ENCODE measurements at places on chromosomes 1 and 21.

DNA sequence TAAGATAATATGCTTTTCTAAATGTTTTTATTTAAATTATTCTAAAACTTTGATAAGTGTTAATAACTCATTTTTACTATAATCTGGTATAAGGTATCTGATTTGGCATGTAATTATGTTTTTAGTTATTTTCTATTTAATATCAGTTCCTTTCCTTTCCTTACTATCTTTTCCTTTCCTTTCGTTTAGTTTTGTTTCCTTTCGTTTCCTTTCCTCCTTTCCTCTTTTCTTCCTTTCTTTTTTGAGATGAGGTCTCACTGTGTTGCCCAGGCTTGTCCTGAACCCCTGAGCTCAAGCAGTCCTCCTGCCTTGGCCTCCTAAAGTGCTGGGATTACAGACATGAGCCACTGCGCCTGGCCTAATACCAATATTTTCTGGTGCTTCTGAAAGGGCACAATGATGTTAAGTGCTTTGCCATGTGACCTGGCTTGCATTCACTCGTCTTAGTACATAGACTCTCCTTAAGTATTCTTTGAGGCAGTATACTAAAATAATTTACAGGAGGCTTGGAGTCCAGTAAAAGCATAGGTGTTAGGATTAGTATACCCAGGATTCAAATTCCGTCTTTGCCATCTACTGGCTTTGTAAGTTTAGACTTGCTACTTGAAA is 18.7 kb downstream of the MIER1 start:
- DNase-seq = no peak

DNA sequence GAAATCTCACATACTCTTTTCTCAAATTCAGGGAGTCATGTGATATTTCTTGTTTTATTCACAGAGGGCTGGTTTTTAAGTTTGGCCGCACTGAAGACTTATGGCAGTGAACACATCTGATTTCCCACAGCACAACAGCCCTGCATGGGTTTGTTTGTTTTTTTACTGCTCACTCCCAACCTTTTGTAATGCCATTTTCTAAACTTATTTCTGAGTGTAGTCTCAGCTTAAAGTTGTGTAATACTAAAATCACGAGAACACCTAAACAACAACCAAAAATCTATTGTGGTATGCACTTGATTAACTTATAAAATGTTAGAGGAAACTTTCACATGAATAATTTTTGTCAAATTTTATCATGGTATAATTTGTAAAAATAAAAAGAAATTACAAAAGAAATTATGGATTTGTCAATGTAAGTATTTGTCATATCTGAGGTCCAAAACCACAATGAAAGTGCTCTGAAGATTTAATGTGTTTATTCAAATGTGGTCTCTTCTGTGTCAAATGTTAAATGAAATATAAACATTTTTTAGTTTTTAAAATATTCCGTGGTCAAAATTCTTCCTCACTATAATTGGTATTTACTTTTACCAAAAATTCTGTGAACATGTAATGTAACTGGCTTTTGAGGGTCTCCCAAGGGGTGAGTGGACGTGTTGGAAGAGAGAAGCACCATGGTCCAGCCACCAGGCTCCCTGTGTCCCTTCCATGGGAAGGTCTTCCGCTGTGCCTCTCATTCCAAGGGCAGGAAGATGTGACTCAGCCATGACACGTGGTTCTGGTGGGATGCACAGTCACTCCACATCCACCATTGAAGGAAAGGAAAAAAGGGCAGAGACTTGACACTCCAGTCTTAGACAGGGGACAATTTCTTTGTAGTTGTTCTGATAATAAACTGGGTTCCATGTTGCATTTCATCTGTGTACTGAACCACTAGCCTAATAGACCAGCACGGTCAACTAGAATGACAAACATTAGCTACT is 22.8 kb downstream of the TMEM50A start:
- DNase-seq = no peak

DNA sequence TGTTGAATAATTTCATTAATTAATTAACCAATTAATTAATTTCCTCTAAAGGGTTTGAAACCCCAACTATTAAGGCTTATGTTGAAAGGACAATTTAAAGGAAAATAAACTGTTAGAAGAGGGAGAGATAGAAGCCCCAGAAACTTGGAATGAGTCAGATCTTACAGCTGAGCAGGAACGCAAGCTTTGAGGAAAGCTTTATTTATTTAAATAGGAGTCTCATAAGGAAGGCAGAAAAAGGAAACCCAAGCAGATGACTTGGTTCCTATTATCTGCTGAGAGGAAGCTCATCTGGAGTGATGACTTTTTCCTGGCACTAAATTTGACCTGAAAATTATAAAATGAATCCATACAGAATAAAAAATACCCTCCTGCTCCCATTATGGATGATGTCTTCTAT is 105.1 kb downstream of the ROR1 start:
- DNase-seq = no peak

DNA sequence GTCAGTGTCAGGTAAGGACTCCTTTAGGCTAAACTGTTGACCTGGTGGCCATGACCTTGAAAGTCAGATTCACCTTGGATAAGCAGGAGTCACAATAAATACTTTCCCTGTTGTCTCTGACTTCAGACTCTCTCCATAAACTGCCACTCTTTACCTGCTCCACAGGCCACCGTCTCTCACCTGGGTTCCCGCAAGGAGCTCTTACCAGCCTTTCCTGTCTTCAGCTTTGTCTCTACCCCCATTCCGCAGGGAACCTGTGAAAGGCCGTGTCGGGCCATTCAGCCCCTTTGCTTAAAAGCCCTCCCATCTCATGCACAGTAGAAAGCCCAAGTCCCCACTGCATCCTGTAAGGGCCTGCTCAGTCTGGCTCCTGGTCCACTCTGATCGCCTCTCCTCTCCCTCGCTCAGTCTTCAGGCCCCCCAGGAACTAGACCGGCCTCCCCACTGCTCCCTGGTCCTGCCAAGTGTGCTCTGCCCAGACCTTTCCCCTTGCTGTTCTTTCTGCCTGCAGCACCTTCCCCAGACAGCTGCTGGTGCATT is 79.5 kb downstream of the ACTL8 start:
- no peak for DNase-seq

DNA sequence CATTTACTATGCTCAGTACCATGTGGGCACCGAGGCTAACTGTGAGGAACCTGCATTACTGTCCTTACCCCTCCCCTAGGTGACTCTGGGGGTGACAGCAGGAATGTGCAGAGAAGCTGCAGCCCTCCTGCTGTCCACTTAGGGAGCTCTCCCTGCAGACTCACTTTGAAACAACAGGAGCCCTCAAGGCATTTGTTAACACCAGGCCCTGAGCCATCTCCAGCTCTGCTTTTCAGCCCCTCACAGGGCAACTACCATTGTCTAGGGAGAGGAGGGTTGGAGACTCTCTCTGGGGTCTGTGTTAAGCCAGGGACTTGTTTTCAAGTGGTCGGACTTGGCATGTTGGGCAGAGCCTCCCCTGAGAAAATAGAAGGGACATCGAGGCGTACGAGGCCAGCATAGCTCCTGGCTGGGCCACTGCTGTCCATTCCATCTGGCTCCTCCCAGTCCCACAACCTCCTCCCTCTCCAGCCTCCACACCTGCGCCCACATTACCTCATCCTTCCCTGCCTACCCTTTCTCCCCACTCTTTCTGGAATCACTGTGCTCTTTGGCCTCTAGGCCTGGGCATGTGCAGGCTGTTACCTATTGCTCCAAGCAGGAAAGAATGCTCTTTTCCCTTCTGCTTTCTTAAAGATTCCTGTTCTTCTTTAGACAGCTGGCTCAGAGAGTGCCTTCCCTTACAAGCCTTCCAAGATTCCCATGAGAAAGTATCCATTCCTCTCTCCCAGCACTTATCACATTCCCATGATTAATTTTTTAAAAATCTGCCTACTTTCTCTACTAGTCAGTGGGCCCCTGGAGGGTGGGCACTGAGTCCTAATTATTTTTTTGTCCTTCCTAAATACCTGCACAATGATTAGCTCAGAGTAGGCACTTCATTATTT is 102.7 kb upstream of the GCLM start:
- DNase-seq = no peak

GRCh38 chr1:234662148-234662547 is 52.2 kb upstream of the IRF2BP2 start:
- no peak for DNase-seq

GRCh38 chr1:199832451-199832850 is 195.1 kb upstream of the NR5A2 start:
- no peak for DNase-seq

DNA sequence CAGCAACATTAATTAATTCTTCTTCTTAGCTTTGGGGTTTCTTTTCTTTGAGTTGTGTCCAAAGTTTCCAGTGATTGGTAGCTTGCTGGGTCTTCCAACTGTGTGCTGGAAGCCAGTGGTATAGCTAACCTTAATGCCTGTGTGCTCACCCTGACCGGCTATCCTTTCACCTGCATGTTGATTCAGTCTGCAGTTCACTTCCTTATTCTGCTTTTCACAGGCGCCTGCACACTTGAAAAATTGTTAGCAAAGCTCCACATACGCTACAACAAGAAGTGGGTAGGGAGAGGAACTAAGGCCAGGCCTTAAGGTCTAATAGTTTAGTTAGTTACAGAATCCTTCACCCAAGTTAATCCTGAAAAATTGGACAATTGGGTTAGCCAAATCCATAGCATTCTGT is 35.7 kb downstream of the NCF2 start:
- no peak for DNase-seq

DNA sequence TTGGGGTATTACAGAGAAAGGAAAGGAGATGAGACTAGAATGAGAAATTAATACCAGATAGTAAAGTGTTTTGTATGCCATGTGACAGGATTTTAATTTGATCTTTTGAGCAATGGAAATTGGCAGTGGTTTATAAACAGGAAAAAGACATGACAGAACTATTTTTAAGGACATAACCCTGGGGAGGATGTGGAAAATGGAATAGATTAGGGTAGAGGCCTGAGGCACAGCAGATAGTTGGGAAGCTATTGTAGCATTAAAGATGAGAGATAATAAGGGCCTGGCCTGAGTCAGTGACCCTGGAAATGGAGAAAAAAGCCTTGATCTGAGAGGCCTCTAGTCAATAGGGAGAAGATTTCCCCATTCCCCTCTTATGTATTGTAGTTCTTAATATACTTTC is 22.1 kb upstream of the KCNA3 start:
- no peak for DNase-seq

- no peak for DNase-seq
These were observed 216.3 kb downstream of the COL11A1 start for GRCh38 chr1:102891868-102892625.

- no peak for DNase-seq
These were observed 112.0 kb downstream of the SYF2 start for GRCh38 chr1:25120281-25120680.

- DNase-seq = peak; percentile 41
These were observed 29.9 kb upstream of the POFUT2 start for GRCh38 chr21:45317398-45318145.

DNA sequence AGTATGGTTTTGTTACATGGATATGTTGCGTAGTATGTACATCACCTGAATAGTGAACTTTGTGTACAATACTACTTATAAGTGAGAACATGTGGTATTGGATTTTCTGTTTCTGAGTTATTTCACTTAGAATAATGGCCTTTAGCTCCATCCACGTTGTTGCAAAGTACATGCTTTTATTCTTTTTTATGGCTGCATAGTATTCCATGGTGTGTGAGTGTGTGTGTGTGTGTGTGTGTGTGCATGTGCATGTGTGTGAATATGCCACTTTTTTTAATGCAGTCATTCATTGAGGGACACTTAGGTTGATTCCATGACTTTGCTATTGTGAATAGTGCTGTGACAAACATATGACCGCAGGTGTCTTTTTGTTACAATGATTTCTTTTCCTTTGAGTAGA is 147.8 kb downstream of the LEPR start:
- no peak for DNase-seq

- DNase-seq = no peak
These were observed 2.0 kb downstream of the LURAP1 start for GRCh38 chr1:46205141-46205540.

GRCh38 chr1:154330669-154331068 is 5.3 kb downstream of the ATP8B2 start:
- no peak for DNase-seq

DNA sequence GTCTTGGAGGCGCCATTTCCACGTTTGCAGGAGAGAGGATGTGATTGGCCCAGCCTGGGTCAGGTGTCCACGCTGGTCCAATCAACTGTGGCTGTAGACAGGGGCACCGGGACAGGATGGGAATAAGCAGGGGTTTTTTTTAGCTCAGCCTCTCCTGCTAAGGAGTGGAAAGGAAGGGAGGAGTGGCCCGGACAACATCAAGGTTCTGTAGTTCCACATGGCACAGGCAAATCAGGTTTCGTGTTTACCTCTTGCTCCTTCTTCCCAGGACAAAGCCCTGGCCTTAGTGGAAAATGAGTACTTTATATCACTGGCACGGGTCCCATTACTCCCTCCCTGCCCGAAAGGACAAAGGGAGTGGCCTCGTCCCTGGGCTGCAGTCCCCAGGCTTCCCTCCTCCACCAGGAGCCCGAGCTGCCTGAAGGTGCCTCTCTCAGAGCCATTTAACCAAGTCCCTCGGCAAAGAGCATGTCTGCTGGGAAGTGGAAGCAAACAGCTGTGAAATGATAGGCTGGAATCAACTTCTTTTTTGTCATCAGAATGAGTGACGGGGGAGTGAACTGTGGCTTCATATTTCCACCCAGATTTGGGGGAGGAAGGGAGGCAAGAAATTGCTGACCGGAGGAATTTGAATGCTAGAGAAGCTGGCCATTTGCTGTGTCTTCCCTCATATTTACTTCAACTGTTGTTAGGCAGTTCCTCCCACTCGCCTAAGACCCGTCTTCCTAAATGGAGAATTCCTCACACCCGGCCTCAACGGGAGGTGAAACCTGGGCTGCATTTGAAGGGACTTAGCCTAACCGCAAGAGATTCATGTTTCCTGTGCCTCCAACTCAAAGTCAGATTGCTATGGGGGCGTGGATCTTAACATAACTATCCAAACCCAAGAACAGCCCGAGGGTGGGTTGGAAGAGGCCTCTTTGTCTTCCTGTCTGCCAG is 84.9 kb upstream of the SLC44A3 start:
- DNase-seq = peak; percentile 31

DNA sequence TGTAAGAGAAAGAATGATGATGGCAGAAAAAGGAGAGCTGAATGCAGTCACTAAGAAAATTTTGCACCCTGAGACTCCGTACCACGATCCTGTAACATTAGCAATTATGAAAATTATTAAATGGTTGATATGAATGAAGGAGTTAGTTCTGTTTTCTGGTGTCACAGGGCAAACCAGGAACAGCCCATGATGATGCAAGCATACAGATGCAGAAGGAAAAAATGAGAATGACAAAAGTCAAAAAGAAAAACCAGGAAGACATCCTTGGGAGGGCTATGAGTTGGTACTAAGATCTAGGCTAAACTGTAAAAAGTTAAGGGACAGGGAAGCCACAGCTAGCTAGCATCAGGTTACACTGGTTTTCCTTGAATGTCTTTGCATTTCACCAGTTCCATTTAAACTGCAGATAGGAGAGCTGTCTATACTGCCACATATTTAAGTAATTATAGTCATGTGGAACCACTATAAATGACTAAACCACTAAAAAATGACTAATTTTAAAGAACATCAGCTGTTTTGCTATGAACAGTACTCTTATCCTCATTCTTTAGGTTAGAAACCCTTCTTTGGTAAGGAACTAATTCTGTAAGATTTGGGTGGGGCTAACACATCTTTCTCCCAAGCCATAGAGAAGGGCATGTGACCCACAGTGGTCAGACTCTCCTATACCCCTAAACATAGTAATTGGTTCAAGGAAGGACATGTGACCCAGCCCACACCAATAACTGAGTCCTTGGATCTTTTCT is 11.4 kb downstream of the DOCK7 start:
- DNase-seq = no peak

All from H1 (cell line).